ENCODE measurements at places on chromosomes 16 and 17. TPM values are rescaled to one million over a fixed set of nuclear protein-coding genes. Genes with fewer than 3 reads are reported as not detected.

GRCh38 chr16:64282181-64282580 is 839.7 kb downstream of the CDH11 start:
- DNase-seq: no peak

- no peak for DNase-seq
Observed at GRCh38 chr17:76704805-76705204, 6.0 kb downstream of the MXRA7 start.

DNA sequence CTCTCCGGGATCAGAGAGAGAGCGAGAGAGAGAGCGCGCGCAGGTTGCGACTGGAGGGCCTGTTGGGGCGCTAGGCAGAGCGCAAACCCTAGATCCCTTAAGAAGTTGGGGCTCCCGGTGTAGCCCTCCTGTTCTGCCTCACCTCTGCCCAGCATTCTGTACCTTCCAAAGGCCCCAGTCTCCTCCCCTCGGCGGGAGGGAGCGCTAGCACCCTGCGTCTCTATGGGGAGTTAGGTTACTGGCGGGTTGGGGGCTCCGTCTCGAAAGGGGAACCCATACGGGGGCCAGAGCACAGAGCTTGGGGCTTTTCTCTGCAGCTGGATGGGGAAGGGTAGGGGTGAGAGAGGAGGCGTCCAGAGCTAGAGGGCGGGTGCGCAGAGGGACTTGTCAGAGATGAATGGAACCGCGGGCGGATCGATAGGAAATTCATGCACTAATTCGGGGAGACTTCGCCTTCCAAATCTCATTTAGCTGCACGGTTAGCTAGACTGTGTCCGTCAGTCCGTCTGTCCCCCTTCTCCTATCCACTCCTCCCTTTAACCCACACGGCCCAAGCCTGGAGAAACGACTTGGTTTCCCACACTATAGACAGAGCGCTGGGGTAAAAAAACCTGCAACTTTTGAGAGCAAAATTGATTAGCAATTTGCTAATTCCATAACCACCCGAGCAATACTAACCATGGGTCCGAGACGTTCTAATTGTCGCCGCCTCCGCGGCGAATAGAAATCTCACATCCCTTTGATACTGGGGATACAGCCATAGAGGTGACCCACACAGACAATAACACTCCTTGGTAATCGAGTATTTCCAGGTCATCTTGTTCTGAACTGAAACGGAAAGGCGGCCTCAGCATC is 693 bp upstream of the HOXB4 start:
- DNase-seq: no peak

Gene CES3
- total RNA-seq: 1.3 TPM

- no peak for DNase-seq
Observed at GRCh38 chr17:40645291-40645690, 2.3 kb downstream of the SMARCE1 start.

Measured in renal cortical epithelial cell (primary cell).